ENCODE measurements at places on chromosomes 3 and 15. TPM values are rescaled to one million over a fixed set of nuclear protein-coding genes. Genes with fewer than 3 reads are reported as not detected.

CRYGS gene
- 0.85 TPM for total RNA-seq

DPPA2 gene
- total RNA-seq, result not detected

TM4SF1 gene
- 1.3 TPM for total RNA-seq

GABRR3 gene
- not detected for total RNA-seq

All from hair follicle dermal papilla cell (primary cell).